ENCODE measurements at places on chromosomes 2 and 18. TPM values are rescaled to one million over a fixed set of nuclear protein-coding genes. Genes with fewer than 3 reads are reported as not detected.

GRCh38 chr2:109382951-109383350 lies 230.8 kb downstream of the SEPTIN10 start:
- no peak for DNase-seq

DNA sequence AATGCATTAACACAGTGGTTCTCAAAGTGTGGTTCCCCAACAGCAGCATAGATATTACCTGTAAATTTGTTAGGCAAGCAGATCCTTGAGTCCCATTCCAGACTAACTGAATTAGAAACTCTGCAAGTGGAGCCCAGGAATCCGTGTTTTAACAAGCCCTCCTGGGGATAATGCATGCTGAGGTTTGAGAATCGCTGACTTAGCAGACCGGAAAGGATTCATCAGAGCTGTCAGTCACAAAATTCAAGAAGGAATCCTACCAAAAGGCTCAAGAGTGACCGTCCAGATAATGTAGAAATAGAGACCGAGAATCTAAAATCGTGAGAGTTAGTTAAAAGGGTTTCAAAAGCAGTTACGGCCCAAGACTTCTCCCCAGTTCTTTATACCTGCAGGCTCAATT lies 66.9 kb downstream of the LOXHD1 start:
- no peak for DNase-seq

- DNase-seq: no peak
Measured at GRCh38 chr18:52462853-52463252, 122.9 kb downstream of the DCC start.

DNA sequence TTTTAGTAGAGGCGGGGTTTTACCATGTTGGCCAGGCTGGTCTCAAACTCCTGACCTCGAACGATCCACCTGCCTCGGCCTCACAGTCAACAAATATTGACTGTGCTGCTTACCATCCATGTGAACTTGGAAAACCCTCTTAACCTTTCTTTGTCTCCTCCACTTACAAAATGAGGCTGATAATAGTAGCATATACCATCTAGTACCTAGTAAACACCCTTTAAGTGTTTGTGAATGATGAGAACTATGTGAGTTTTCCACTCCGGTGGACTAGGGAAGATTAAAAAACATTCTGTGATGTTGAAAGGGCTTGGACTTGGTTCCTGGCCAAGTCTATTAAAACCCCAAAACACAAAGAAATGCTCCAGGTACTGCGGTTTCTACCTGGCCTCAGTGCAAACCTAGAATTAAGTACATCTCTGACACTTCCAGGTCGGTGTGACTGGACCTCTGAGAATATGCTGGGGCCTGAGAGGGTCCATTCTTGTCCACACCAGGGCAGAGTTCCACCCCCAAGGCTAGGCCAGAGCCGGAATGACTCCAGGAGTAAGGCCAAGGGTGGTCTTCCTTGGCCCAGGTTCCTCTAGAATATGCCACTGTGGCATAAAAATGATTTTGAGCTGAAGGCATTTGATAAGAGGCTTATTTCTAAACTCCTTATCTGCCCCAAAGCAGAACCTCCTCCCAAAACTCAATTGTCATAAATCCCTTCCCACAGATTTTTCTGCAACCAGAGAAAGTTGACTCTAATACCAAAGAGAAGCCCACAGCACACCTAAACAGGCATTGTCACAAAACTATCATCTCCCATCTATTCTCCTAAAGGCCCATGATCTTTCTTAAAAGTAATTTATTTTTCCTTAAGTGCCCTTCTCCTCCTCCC lies 217.5 kb downstream of the TGIF1 start:
- no peak for DNase-seq

DNA sequence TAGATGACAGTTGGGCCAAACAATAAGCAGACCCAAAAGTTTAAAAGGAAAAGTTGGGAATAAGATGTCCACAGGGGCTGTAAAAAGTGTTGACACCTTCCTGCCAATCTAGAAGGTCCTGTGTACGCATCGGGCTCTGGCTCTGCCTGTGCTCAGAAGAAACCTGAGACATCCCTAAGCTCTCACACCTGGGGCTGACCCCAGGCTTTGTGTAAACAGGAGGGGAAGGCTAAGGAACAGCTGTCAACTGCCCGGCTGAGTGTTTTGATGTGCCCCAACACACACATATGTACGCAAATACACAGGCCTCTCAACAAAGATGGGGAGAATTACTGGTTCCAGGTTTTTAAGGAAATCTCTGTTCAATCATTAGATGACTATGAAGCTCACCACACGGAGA lies 59.5 kb downstream of the TMEM131 start:
- no peak for DNase-seq

- no peak for DNase-seq
Measured at GRCh38 chr18:75728621-75729020, 301.1 kb upstream of the SMIM21 start.

DNA sequence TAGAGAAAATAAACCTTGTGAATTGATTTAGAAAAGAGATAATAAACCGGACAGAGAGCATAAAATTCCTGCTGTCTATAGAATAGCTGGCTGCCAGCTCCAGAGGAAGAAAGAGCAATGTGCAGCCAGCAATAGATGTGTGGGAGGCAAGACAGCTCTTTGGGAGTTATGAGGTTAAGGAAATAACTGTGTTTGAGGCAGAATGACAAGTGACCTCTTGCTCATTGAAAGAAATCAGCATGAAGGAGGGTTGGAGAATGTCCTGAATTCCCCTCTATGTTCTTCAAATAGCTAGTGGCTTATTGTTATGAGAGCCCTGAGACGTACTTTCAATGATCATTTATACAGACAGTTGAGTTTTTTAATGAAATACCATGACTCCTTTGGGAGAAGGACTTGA lies 1009.9 kb upstream of the NXPH2 start:
- no peak for DNase-seq

- DNase-seq: no peak
Measured at GRCh38 chr2:136997557-136997956, 232.2 kb downstream of the THSD7B start.

GRCh38 chr2:232008907-232009638 lies 47.6 kb downstream of the DIS3L2 start:
- DNase-seq: no peak

DNA sequence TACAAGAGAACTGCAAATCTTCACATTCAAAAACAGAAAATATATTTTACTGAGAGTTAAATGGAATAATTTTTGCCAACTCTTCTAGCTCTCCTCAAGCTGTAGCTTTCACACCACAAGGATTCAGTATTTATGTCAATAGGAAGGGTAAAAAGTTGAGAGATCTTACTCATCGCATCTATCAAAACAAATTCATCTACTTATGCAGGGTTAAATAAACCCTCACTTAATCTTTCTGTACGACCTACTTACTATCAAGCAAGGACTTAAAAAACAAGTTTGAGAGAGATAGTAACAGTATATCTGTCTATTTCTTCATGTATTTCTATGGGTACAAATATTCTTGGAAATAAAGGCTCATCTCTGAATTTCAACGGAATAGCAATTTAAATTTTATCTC lies 35.5 kb downstream of the SIGLEC15 start:
- no peak for DNase-seq

GRCh38 chr2:162226836-162227235 lies 16.4 kb downstream of the FAP start:
- no peak for DNase-seq

Gene CRYGA
- not detected for total RNA-seq

Gene TANC1
- total RNA-seq: 0.13 TPM

Gene ARHGAP25
- 124 TPM for total RNA-seq

Gene CHPF
- total RNA-seq: 3.7 TPM

Gene MC5R
- total RNA-seq: not detected

Gene SULT1C2
- total RNA-seq: not detected

Gene ANKRD62
- total RNA-seq: not detected

All from naive thymus-derived CD8-positive, alpha-beta T cell (primary cell).